ENCODE measurements at places on chromosomes 12 and 14.

DNA sequence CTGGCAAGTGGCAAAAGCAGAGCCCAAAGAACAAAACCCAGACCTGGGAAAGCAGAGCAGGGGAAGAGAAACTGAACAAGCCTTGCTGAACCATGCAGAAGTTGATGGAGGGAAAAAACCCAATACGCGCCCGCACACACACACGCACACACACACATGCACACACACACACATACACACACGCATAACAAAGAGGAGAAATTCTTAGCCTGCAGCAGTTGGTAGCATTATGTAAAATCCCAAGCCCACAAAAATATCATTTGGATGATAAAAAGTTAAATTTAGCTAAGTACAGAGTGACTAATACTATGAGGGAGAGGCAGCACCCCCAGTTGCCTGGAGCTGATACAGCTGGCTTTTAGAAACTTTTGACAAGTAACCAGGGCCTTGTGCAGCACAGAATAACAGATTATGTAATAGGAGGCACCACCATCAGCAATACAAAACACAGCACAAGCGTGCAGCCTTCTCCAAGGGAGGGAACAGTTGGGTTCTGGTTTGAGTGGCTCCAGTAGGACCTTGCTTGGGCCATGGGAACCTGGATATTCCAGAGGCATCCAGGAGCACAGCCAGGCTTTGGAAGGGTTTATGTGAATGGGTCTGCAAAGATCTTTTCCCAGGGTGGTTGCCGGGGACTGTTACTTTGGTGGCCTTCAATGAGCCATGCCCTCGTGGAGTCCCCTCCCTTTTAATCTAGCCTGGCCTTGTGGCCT is 35.3 kb downstream of the PITPNM2 start:
- DNase-seq: peak; percentile 49

- DNase-seq: no peak
These were observed 156.1 kb upstream of the FSCB start for GRCh38 chr14:44663136-44663535.

DNA sequence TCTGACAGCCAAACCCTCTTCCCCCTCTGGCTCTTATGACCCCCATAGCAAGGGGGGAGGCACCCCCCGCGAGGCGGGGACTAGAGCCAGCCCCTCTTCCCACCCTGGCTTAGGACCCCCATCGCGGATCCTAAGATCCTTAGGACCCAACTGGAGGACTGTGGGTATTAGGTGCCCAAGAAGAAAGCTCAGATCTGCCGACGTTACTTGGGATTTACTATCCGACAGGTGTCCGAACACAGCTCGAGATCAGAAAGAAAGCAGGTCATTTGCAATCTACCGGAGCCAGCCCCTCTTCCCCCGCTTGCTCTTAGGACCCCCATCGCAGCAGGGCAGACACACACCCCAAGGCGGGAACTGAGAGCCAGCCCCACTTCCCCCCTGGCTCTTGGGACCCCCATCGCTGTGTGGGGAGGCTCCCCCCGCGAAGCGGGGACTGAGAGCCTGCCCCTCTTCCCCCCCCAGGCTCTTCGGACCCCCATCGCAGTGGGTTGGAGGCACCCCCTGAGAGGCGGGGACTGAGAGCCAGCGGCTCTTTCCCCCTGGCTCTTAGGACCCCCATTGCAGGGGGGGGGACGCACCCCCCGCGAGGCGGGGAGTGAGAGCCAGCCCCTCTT is 46.8 kb downstream of the DDX11 start:
- DNase-seq: no peak

DNA sequence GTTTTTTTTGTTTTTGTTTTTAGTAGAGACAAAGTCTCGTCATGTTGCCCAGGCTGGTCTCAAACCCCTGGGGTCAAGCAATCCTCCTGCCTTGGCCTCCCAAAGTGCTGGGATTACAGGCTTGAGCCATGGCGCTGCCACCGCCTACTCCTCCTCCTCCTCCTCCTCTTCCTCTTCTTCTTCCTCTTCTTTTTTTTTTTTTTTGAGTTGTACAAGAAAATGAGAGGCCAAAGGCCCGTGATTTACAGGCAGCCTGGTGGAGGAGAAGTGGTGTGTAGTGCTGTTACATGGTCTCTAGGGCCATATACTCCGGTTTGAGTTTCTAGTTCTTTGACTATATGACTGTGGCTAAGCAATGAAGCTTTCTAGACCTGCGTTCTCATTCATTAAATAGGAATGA is 29.6 kb upstream of the SPPL3 start:
- no peak for DNase-seq

- DNase-seq: peak; percentile 18
These were observed 345.6 kb downstream of the PAWR start for GRCh38 chr12:79344855-79345847.

GRCh38 chr12:8154526-8154925 is 2.3 kb upstream of the ZNF705A start:
- DNase-seq: peak; percentile 71

DNA sequence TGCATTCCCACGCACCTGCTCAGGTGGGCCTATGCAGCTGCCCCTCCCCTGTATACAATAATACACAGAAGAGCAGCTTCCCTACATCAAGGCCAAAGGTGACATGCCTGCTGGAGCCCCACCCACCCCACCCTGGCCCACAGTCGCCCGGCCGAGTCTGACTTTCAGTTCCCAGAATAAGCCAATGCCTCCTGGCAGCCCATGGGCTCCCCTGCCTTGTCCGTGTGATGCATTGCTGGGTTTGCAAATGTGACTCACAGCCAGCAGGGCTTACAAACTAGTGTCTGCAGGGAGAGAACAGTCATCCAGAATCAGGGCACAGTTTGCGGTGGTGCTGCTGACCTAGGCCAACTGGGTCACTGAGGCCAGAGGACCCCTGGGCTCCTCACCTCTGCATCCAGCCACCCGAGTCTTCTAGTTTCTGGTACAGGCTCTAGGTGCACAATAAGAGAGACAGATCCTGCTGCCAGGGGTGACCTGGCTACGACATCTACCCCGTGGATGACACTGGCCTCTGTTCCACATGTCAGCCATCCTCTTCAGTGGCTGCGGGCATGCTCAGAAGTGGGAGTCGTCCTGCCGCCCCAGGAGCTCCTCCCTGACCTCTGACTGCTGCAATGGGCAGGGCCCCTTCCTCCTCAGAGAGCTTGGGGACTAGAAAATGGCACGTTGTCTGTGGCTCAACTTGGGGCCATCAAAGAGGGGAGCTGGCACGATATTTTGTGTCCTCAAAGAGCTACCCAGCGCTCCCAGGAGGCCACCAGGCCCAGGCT is 84.5 kb downstream of the CHGA start:
- DNase-seq: no peak

DNA sequence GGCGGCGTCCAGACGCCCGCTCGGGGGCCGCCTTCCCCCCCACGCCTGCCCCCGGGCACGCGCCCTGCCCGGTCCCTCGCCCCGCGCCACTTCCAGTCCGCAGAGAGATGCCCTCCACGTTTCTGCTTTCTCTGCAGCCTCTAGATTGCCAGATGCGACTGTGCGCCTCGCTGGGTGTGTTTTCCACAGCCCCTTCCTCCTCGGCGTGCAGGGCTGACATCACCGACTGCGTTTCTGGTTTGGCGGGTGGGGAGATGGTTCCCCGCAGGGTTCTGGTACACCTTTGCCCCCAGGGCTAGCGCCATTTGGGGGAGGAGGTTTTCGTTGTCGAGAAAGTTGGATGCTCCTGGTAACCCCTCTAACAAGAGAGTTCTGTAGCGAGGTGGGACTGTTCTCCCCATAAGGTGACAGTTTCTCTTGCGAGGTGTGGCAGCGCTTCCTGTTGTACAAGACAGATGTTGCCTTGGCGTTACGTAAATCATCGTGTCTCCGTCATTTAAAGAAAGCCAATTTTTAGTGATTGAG is 1.5 kb downstream of the CALM1 start:
- peak; percentile 89 for DNase-seq

DNA sequence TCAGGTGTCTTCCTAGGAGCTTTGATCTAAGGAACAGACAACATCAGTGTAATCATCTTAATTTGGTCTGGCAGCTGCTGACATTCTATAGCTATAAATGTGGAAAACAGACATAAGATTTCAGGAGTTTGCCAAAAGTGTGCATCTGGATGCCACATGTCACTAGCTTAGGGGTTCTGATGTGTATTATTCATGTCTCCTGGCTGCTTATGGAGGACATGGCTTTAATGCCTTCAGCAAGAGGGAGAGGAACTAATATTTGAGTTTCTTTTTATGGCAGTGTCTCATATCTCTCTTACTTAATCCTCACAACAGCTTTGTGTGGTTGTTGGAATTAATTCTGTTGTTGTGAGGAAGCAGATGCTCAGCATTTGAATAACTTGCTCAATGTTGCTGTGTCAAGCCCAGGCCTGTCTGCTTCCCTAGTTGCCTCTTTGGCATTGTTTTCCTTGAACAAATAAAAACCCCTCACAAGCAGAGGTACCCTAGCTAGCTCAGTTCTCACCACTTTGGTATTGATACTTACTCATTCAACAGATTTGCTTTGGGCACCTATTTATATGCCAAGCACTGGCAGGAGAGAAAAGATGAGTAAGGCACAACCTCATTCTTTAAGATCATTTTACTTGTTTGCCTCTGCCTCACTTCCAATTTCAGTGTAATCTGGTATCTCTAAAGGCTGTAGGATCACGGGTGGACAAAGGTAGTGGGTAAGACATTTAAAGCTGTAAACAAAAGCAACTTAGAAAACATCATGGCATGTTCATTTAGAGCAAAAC is 39.8 kb upstream of the EID3 start:
- DNase-seq: no peak

DNA sequence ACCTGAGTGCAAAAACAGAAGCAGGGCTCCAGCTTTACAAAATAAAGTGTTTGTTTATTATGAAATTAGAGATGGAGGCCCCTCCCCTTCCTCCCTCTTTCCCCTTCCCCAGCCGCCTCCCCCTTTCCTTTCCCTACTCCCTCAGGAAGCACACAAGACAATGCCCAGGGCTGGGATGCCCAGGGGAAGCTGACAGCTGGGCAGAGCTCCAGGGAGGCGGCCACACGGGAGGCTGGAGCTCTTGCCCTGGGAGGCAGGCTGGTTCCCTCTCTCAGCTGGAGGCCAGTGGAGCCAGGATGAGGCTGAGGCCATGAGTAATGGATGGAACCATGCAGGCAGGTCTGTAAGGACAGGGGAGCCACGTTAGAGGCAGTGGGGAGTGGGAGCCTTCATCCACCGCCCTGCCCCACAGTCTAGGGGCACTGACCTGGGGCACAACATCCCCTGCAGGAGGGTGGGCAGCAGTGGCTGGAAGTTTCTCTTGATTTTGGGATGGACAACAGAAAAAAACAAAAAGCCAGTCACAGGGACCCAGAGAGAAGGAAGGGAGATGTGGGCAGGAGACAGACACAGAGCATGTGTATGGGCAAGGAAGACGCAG is 5.1 kb downstream of the PSMB11 start:
- DNase-seq: no peak

- no peak for DNase-seq
These were observed 1.6 kb upstream of the ARID4A start for GRCh38 chr14:58296726-58297125.

GRCh38 chr12:10170216-10170615 is 1.7 kb downstream of the OLR1 start:
- DNase-seq: no peak

DNA sequence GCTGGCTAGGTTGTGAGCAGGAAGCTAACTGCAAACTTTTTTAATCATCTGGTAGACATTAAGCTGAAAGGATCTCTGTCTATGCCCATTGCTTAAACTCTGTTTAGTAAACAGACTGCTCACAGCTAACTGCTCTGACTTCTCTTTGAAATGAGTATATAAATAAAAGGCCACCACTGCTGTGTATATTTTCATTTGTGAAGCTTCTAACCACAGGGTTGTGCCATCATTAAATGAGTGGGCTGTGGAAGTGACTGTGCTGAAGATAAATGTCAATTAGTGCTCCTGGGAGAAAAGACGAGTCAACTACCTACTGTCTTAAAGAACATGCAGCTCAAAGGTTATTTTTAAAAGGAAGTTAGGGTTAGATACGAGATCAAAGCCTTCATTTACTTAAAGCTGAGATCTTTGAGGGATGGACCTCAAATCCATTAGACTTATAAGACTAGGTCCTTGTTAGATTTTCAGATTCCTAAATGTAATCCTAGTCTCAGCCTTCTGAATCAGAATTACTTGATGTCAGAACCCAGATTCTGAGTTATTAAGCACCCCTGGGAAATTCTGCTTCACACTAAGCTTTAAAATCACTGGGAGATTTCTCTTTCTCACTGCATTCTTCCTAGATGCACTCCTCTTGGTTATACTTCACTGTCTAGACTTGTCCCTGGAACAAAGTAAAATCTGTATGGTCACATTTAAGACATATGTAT is 213.1 kb upstream of the FLRT2 start:
- no peak for DNase-seq

DNA sequence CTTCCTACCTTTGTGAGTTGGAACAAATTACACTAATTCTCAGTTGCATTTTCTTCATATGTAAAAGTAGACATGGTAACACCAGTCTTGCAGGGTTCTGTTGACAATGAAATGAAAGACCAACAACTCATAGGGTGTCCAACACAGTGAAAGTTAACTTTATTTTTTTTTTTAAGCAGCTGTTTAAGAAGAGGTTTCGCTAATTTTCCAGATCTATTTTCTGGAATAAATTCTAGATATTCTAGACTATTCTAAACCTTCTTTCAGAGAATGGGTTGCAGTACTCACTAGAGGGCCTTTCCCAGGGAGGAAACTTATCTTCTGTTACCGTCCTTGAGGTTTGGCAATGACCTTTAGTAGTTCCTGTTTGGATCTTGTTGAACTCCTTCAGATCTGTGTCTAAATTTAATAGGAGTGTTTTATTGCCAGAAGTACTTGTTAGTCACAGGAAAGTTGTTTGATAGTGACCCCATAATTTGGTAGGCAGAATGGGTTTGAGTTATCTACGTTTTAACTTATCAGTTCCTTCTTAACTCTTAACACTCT is 2.8 kb upstream of the ART4 start:
- DNase-seq: peak; percentile 54

DNA sequence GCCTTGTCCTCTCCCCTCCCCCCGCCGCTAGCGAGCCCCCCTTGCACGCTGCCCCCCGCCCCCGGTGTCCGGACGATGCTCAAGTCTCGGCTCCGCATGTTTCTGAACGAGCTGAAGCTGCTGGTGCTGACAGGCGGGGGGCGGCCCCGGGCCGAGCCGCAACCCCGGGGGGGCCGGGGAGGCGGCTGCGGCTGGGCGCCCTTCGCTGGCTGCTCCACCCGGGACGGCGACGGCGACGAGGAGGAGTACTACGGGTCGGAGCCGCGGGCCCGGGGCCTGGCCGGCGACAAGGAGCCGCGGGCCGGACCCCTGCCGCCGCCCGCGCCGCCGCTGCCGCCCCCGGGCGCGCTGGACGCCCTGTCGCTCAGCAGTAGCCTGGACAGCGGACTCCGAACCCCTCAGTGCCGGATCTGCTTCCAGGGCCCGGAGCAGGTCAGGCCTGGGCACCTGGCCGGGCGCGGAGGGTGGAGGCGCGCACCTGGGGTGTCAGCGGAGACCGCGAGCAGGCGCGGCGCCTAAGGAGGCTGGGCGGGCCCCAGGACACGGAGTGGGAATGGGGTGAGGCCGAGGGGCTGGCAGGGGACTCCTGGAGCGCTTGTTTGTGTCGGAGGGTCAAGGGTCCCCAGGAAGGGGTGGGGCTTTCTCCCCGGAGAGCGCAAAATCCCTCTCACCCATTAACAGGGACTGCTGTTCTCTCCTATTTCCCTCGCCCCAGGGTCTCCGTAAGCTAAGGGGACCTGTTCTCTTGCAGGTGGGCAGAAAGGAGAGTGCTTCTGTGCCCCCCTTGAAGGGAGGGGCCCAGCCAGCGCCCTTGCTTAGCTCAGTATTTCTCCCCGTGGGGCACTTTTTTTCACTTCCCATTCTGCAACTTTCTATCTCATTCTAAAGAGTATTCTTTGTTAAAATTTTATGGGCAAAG is 810 bp downstream of the MARCHF9 start:
- no peak for DNase-seq

GRCh38 chr12:57813111-57813970 is 5.2 kb downstream of the AVIL start:
- DNase-seq: no peak

All from common myeloid progenitor, CD34-positive (primary cell).